Myocyte (in vitro differentiated cells): ENCODE measurements at places on chromosomes 4 and X.
A peak's percentile ranks its signal among the peaks of the same experiment; 100 is the strongest.

DNA sequence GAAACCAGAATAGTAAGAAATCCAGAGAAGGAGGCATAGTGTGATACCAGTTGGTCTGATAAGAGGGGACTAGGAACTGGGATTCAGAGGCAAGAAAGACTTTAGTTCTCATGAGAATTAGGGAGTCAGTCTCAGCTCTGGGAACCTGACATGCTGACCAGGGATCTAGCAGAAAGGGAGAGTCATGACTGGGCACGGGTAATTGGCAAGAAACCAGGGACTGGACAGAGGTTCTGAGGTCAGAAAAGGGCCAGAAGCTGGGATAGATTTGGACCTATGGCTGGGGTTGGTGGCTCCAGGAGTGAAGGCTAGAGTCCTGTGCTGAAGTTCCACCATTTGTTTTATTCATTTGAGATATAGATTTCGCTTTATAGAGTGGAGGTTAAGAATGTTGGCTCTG, 110.2 kb upstream of the C1GALT1C1 start:
- DNase-seq, result no peak

DNA sequence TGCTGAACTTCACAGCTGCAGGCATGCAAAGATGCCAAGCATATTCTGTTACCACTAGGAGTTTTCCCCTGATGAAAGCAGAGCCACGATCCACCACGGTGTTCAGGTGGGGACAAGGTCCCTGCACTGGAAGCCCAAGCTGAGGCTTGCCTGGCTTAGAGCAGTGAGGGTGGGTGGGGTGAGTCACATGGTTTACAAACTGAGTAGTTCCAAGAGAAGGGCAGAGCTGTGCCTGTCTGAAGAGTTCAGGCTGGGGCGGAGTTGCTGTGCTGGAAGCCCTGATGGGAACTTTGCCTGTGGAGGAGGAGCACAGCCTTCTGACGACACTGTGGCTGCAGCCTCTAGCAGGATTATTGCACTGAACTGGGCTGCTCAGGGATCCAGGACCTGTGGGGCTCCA, 45.5 kb downstream of the FAM9B start:
- peak; percentile 48 for DNase-seq

- peak; percentile 66 for DNase-seq
Measured at GRCh38 chrX:44223150-44223549, 120.3 kb downstream of the EFHC2 start.

DNA sequence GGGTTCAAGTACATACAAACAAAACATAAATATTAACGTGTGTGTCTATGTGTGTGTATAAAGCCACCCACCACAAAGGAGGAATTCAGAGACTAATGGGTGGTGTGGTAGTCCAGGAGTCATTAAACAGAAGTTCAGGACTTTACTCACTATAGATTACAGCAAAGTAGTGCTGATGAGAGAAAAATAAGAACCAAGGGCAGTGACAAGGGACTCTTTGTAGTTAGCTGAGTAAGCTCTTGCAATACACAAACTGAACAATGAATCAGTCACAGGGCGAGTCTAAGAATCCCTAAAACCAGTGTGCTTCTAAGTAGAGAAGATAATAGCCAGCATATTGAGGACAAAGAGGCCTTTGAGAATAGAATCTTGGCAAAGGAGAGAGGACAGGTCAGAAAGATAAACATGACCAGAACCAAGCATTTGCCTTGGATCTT, 232.4 kb downstream of the PPP3CA start:
- peak; percentile 31 for DNase-seq

GRCh38 chrX:35809781-35810180, 11.6 kb downstream of the MAGEB16 start:
- DNase-seq, result no peak
